Hair follicle dermal papilla cell (primary cell): ENCODE measurements at places on chromosomes 2 and 18. TPM values are rescaled to one million over a fixed set of nuclear protein-coding genes. Genes with fewer than 3 reads are reported as not detected.

TMEM163 gene
- total RNA-seq = 0.12 TPM in 1 of 2 replicates, not detected in the other

IL1RL2 gene
- total RNA-seq = 0.97 and 1.1 TPM in 2 replicates

MDH1B gene
- 1.2 and 1.8 TPM in 2 replicates for total RNA-seq

SLC38A11 gene
- 0.12 and 0.32 TPM in 2 replicates for total RNA-seq

PREB gene
- total RNA-seq = 43.2 and 45.2 TPM in 2 replicates
